Caki2 (cell line): ENCODE measurements at places on chromosomes 1 and 21.

- no peak for DNase-seq
Observed at GRCh38 chr1:221241592-221241991, 362.3 kb downstream of the HLX start.

- DNase-seq, result no peak
Observed at GRCh38 chr1:156592910-156593660, 1.5 kb downstream of the NAXE start.

DNA sequence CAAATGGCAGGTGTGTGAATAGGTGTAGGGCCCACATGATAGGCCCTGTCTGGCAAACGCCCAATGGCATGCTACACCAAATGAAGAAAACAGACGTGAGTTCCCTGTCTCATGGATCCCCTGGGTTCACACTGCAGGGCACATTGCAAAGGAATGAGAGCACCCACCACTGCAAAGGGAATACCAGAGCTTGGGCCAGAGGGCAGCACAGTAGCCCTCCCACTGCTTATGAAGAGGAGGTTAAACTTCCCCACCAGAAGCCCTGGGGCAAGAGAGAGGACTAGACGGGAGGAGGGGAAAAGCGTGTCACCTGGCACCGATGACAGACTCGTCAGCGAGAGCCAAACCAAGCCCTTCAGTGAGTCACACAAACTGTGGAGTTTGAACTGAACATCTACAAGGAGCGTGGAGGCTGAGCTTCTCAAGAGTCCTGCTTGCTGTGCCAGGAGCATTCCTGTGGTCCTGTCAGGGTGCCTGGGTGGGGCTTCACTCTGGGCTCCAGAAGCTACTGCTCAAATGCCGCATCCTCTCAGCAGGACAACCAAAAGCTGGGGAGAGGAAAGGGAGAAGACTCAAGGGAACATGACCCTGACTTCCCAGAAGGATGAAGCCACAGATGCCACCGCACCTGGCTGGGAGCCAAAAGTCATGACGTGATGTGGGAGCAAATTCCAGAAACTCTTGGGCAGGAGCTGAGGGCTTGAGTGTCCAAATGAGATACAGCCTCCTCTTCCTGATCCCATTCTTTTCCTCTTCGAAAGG is 61.1 kb downstream of the TOMM20 start:
- DNase-seq, result peak; percentile 98

DNA sequence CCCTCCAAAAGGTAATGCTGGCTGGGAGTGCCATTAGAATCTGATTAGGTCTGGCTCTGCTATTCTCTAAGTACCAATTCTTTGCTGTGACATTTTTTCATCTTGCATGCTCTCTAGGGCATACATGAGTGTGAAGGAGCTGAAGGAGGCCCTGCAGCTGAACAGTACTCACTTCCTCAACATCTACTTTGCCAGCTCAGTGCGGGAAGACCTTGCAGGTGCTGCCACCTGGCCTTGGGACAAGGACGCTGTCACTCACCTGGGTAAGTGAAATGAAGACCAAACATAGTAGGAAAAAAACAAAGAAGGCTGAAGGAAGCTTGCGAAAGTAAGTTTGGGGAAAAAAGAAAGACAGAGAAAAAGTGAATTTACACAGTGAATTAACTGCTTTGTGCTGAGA is 207.9 kb downstream of the PAPPA2 start:
- DNase-seq, result no peak

GRCh38 chr1:40712997-40713396 is 21.5 kb downstream of the NFYC start:
- no peak for DNase-seq

GRCh38 chr1:17117451-17118265 is 1.6 kb downstream of the PADI2 start:
- DNase-seq, result no peak

GRCh38 chr1:117167402-117167801 is 43.3 kb downstream of the VTCN1 start:
- peak; percentile 41 for DNase-seq

- peak; percentile 42 for DNase-seq
Observed at GRCh38 chr1:113978863-113979702, at the start of gene OLFML3. OLFML3 (plus strand) TSS chr1:113979474; CDS start chr1:113979517, 43 bp downstream.

- no peak for DNase-seq
Observed at GRCh38 chr1:20530901-20531300, 21.5 kb upstream of the FAM43B start.

DNA sequence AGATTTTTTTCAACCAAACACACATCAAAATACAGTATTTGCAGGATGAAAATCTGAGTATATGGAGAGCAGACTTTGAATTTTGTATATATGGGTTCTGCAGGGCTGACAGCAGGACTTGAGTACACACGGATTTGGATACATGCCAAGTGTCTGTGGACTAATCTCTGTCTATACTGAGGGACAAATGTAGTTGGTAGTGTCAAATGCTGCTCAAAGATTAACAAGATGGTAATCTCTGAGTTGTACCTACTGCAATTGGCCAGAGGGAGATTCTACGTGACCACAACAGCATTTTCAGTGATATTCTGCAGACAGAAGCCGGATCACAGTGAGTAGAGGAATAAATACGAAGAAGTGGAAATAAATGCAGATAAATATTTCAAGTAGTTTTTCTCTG is 43.4 kb downstream of the SHCBP1L start:
- no peak for DNase-seq

DNA sequence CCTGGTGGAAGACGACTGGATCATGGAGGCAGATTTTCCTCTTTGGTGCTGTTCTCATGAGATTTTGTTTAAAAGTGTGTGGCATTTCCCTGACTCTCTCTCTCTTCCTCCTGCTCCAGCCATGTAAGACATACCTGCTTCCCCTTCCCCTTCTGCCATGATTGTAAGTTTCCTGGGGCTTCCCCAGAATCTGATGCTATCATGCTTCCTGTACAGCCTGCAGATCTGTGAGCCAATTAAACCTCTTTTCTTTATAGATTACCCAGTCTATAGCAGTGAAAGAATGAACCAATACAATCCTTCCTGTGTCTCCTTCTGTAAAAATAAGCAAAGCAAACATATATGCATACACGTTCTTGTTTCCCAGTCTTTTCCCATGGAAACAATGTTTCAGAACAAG is 273.2 kb downstream of the DYRK1A start:
- no peak for DNase-seq

DNA sequence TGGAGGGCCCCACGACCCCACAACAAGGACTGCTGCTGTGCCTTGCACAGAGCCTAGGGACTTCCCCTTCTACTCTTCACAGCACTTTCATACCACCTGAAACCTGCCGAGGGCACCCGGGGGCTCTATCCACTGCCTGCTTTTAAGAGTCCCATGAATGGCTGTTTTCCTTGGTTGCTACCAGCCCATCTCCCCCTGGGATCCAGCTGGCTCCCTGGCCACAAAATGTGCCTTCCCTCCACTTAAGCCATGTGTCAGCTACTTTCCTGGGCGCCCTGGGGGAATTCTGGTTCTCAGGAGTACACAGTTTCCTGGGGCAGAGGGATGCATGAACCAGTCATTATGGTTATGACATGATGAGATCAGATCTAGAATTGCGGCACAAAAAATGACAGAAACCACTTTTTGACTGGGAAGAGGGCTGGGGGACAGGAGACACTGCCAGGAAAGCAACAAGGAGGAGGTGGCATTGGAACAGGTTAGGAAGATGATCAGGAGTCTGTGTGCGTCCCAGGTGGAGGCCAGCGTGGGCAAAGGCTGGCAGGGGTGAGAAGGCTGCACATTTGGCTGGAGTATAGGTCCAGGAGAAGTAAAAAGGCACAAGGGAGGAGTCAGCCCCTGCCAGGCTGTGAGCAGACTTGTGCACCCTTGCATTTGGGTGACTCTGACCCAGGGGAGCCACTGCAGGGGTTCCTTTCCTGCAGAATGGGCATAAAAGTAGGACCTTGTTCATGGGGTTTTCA is 3.2 kb upstream of the TNFRSF8 start:
- DNase-seq, result no peak

GRCh38 chr1:184253921-184254320 is 132.9 kb upstream of the C1orf21 start:
- no peak for DNase-seq

GRCh38 chr1:234851450-234852438 is 241.8 kb upstream of the IRF2BP2 start:
- DNase-seq, result peak; percentile 80

GRCh38 chr1:5742801-5743200 is 249.4 kb downstream of the NPHP4 start:
- DNase-seq, result no peak

- DNase-seq, result peak; percentile 82
Observed at GRCh38 chr1:245765230-245766000, 610.6 kb downstream of the KIF26B start.

- DNase-seq, result peak; percentile 78
Observed at GRCh38 chr1:243421784-243422183, 165.9 kb downstream of the SDCCAG8 start.

- DNase-seq, result no peak
Observed at GRCh38 chr21:44437696-44438431, 17.4 kb upstream of the LRRC3 start.

GRCh38 chr1:12580054-12580887 is 37.7 kb downstream of the DHRS3 start:
- no peak for DNase-seq

DNA sequence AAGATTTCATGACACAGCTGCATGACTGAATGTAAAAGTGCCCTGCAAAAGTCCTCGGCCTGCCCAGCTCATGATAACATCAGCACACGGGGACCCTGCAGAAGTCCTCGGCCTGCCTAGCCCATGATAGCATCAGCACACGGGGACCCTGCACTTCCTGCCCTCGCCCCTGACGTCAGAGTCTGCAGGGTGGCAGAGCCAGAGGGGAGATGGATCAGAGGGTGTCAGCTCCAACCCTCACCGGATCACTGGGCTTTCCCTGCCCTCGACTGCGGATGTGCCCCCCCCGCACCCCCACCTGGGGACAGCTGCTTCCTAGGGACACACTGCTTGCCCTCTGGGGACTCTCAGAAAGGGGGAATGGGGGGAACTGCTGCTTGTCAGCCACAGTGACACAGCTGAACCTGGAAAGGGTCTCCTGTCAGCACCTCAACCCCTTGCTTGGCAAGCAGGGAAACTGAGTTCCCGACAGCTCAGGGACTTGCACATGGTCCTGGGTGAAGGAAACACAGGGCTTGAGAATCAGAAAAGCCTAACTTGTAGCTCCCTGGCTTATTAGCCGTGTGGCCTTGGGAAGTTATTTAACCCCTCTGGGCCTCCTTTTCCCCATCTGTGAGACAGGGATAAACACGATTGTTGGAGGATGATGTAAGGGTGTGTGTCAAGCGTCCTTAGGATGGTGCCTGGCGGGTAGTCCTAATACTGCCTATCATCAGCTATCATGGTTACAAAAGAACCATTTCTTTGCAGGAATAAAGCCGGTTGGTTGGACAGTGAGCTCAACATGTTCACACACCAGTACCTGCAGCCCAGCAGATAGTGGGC is 8.3 kb upstream of the MIIP start:
- no peak for DNase-seq

- no peak for DNase-seq
Observed at GRCh38 chr1:109846162-109846561, 64.5 kb upstream of the CSF1 start.

DNA sequence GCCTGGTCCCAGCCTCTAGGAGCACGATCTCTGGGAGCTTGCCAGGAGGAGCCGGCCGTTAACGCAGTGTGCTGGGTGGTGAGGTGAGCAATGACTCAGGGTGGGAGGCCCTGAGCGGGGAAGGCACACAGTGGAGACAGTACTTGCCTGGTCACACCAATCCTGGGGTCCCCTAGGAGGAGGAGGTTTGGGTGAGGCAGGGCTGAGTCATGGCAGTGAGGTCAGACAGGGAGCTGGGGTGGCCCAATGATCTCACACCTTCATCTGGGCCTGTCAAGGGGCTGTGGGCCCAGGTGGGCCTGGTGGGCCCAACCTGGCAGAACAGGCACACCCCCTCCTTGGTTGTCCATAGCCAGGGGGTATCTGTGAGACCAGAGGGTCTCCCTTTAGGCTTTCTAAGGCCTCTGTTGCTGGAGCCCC is 8.6 kb upstream of the EDN2 start:
- peak; percentile 81 for DNase-seq

- peak; percentile 18 for DNase-seq
Observed at GRCh38 chr1:1599030-1599934, 653 bp downstream of the FNDC10 start.

DNA sequence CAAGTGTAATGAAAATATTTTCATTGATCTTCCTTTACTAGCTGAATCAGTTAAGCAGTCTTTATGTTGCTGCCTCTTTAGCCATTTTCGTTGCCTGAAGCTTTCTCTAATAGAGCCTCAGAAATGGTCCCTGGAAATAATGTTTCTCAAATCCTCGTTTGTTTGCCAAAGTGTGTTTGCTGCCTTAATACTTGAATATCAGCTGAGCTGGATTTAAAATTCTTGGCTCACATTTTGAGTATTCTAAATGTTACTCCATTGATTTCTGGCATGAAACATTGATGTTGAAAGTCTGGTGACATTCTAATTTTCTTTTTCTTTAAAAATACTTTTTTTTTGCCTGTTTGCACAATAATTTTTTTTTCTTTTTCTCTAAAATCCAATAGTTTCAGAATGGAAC is 84.6 kb upstream of the SERBP1 start:
- DNase-seq, result no peak

GRCh38 chr1:117680316-117681002 is 74.6 kb downstream of the TENT5C start:
- no peak for DNase-seq

DNA sequence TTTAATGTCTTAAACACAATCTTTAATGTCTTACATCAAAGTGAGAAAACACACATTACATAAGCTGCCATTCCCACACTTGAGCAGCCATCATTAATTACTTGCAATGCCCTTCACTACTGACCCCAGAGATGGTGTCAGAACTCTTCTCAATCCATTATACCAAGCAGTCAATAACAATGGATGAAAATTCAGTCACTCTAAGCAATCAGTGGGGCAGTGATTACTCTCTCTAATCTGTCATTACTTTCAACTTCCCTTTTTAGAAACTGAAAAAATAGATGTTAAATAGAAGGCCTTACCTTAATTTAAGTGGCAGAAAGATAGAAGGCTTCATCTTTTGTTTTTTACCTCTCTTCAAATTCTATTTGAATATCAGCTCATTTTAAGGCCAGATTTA is 9.7 kb upstream of the FRRS1 start:
- no peak for DNase-seq

DNA sequence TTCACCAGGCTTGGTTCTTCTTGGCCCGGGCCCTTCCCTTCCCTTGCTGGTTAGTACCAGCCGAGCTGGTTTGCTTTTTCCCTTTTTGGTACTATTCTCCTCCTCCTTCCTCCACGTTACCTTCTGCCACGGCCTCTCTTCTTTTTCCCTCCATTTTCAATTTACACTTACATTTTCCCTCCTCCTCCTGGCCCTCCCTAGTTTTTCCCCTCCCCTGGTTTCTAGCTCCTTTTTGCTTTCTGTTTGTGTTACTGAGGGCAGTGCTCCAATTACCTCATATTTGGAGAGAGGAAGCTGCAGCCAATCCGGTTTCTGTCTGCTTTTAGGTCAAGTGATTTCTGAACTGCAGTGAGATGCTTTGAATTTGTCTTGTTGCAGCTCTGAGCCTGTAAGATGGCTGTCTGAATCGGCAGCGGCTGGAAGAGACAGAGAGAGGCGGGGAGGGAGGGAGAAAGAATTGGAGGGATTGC is 63.7 kb downstream of the MACF1 start:
- no peak for DNase-seq

DNA sequence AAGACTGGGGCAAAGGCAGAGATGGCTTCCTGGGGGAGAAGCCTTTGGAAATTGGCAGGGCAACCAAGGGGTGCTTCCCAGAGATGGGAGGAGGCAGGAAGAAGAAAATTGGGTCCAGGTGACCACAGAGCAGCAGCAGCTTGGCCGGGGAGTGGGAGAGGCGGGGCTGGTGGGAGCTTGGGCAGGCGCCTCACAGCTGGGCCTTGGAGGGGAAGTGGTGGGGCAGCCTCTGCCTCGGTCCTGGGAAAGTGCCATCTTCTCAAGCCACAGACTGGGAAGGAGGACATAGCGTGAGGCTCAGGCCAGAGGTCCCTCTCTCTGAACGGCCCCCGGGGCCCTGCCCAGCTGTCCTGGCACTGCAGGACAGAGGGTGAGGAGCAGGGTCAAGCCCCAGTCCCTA is 24.0 kb upstream of the WASF2 start:
- no peak for DNase-seq
